ENCODE measurements at places on chromosomes 13 and 19.

DNA sequence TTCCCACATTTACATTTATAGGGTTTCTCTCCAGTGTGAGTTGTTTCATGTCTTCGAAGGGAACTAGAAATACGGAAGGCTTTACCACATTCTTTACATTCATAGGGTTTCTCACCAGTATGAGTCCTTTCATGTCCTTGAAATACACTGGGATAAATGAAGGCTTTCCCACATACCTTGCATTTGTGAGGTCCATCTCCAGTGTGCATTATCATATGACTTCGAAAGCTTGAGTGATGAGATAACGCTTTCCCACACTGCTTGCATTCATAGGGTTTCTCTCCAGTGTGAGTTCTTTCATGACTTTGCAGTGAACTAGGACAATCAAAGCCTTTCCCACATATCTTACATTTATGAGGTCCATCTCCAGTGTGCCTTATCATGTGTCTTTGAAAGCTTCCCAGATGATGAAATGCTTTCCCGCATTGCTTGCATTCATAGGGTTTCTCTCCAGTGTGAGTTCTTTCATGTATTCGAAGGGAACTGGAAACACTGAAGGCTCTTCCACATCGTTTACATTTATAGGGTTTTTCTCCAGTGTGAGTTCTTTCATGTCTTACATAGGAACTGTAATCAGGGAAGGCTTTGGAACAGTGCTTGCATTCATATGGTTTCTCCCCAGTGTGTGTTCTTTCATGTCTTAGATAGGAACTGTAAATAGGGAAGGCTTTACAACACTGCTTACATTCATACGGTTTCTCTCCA is 15.1 kb downstream of the ZNF442 start:
- no peak for DNase-seq

DNA sequence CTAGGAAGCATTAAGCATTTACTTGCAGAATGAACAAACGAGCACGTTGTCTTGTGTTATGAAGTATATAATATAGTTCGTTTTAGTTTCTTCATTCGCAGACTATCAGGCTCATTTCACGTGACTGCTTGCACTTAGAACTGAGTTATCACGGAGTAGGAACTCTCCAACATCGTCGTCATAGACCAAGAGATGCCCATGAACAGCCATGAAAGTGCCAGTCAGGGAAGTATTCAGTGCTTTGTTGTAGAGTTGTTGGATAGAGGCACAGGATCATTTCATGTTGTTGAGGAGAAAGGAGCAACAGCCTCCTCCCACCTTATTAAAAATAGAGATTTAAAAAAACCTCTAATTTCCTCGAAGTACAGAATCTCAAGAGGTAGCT is 977 bp upstream of the IL17D start:
- no peak for DNase-seq

GRCh38 chr13:99383946-99384345 is 76.7 kb upstream of the GPR183 start:
- no peak for DNase-seq

DNA sequence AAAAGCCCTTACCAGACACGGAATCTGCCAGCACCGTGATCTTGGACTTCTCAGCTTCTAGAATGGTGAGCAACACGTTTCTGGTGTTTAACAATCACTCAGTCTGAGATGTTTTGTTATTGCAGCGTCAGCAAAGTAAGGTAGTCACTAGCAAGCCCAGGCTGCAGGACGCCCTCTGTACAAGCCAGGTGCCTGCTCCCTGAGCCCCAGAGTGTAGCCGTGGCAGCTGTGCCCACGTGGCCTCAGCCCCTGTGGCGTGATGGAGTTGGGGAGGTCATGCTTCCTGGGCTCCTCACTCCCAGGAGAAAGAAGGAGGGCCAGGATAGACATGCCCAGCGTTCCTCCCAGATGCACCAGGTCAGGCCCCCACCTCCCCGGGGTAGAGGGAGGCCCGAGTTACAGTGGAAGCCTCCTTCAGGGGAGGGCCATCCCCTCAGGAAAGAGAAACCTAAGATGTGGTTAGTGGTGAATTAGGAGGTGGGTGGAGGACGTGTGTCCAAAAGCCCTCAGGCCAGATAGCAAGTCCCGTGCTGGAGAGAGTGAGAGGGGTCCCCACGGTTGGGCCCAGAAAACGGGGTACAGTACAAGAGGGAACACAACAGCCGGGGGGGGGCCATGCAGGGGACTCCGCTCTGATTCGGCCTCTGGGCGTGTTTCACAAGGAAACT is 169.6 kb upstream of the SOX1 start:
- no peak for DNase-seq

GRCh38 chr13:57925751-57926150 is 294.2 kb downstream of the PCDH17 start:
- no peak for DNase-seq

DNA sequence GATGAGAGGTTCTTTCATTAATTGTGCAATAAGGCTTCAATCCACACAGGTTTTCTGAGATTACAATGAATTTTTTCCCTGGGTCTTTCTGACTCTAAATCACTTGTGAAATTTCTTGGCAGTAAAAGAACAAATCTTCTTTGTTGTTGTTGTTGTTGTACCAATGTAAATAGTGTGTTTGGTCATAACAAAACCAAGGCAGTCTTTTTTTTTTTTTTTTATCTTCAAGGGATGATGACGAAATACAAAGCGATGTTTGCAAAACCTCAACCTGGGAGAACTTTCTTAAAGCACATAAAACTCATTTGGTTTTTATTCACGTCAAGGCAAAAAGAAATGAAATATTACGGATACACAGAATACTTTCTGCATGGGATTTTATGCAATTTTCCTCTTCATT is 462.0 kb downstream of the LIG4 start:
- DNase-seq: no peak

DNA sequence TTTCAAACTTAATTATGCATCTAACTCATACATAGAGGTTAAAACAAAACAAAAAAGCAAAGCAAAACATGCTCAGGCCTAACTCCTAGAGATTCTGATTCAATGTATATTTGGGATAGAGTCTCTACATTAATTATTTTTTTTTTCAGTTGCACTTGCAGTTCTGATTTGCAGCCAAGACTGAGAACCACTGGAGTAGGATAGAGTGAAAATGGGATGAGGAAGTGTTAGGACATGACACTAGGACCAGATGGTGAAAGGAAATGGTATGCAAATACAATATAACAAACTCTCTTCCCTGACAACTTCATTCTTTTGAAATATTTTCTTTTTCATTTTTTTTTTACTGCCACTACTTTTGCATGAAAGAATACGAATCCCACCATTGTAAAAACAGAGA is 1.8 kb downstream of the CCDC122 start:
- no peak for DNase-seq

- no peak for DNase-seq
Observed at GRCh38 chr13:77515785-77516184, 19.7 kb upstream of the SCEL start.

- DNase-seq: no peak
Observed at GRCh38 chr19:51093510-51094345, 11.0 kb upstream of the KLK14 start.

GRCh38 chr13:47046706-47047105 is 149.9 kb upstream of the HTR2A start:
- DNase-seq: no peak

GRCh38 chr19:5679289-5680083 is 830 bp downstream of the MICOS13 start:
- no peak for DNase-seq

DNA sequence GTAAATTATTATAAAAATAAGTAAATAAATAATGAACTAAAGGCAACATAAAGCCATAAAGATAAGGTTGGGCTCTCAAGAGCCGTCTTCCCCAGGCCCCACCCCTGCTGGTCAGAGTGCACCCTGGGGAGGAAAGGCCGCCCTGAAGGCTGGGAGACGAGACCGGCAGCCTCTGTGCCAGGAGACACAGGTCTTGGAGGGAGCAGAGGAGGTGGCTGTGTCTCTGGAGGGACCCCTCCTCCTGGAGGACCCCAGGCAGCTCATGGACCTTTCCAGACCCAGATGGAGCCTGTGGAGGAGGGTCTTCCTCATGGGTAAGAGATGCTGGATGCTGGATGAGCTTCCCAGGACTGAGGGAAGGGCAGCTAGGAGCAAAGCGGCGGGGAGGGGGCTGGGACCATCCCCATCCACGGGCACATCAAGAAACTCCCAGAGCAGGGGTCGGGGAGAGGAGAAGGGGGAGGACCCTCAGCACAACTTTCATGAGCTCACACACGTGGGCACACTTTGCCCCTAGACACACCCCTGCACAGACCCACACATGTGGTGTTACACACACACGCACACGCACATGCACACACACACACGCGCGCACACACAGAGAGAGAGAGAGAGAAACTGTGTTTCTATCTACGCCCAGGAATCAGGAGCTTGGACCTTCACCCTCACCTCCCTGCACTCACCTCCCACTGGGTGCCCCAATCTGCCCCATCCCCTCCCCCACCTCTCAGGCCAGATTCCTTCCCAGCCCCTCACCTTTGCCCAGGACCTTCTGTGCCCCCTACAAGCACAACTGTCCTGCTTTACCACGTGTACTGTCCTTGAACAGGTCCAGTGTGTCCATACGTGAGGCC is at the start of gene CEACAM18:
Gene CEACAM18, plus strand, starts transcription at position 159 of the 854 bp plus-strand sequence.
- no peak for DNase-seq

DNA sequence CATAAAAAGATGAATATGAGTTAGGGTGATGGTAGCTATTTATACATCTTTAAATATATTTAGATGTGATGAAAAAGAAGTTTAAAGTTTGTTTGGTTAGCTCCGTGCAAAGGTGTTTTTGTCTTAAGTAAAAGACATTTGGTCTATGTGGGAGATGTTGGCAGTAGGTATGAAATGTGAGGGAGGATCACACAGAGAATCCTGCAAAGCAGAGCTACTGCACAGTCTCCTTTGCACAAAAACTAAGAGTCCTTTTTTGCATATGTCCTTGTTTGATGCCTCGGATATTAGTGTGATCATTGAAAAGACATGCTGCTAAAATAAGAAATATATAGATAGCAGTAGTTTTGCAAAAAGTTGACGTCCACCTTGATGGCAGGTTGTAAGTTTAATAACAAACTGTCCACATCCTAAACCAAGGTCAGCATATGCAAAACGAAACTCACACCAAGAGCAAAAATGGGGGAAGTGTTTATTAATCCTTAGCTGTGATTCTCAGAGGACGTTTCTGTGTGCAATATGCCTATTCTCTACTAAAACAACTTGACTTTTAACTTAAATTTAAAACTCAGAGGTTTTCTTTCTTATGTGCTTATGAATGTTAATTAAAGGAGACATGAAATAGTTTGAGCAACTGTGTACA is 870.1 kb downstream of the PCDH9 start:
- no peak for DNase-seq

- no peak for DNase-seq
Observed at GRCh38 chr13:23959231-23959862, 62.0 kb upstream of the C1QTNF9B start.

DNA sequence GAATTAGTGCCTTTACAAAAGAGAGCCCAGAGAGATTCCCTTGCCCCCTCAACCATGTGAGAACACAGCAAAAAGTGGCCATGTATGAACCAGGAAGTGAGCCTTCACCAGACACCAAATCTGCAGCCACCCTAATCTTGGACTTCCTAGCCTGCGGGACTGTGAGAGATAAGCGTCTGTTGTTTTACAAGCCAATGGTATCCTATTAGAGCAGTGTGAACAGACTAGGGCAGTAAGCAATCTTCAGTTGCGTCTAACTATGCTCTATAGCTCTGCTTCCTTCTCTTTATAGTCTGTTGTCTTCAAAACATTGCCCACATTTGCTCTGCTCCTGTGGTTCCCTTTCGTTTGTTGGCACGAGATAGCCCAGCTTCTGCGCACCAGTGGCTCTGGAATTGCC is 109.5 kb upstream of the FNDC3A start:
- DNase-seq: no peak

GRCh38 chr13:81275666-81276258 is 934.8 kb upstream of the SPRY2 start:
- DNase-seq: peak; percentile 17

DNA sequence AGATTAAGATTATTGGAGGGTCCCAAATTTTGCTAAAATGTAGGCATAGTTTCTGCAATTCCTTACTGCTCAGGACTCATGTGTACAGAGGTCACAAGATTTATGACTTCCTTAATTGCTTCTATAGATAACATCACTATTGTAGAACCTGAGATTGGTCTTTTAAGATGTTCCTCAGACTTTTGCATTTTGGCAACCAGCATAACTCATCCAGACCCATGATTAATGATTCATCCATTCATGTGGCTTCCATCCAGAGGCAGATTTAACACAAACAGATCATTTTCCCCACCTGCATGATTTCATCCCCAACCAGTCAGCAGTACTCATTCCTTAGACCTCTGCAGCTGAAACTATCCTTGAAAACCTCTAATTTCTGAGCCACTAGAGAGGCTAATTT is 34.5 kb upstream of the CEACAM8 start:
- DNase-seq: no peak

DNA sequence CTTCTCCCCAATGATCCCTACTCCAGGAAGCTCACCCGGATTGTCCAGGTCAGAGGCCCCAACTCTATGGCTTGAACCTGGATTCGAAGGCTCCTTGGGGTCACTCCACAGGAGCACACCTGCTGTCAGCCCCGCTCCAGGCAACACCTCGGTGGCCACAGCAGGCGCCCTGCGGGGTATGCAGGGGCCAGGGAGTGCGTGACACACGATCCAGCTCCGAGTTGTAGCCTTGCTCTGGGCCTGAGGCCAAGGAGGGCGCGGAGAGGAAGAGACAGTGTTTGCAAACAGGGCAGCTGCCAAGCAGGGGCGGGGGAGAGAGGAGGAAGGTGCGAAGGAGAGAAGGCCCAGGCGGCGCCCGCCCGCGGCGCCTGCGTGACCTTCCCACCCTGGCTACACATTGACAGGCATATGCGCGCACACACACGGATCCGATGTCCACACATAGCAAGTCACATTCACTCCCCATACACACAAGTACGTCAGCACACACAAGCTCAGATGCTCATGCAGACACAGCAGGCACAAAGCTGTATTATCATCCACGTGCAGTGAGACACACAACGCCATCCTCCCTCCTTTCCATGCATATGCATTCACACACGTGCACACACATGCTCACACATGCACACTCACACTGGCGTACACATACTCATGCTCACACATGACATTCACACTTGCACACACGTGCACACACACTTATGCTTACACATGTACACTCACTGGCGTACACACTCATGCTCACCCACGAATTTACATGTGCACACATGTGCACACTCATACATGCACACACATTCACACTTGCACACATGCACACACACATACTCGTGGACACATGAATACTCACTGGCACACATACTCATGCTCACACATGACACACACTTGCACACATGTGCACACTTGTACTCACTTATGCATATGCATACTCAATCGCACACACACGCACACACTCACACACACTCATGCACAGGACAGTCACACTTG is 10.4 kb downstream of the SBK2 start:
- DNase-seq: no peak

GRCh38 chr13:100464006-100464405 is 124.6 kb downstream of the GGACT start:
- DNase-seq: no peak

- DNase-seq: peak; percentile 91
Observed at GRCh38 chr19:19342086-19343015, 21.7 kb downstream of the MAU2 start.

- DNase-seq: no peak
Observed at GRCh38 chr19:55431183-55431582, 11.9 kb downstream of the SHISA7 start.

- DNase-seq: no peak
Observed at GRCh38 chr19:35754370-35755130, 2.3 kb downstream of the HSPB6 start.

Measured in glutamatergic neuron (in vitro differentiated cells).